ENCODE measurements at places on chromosomes 16 and 17. TPM values are rescaled to one million over a fixed set of nuclear protein-coding genes. Genes with fewer than 3 reads are reported as not detected.
A peak's percentile ranks its signal among the peaks of the same experiment; 100 is the strongest.

DNA sequence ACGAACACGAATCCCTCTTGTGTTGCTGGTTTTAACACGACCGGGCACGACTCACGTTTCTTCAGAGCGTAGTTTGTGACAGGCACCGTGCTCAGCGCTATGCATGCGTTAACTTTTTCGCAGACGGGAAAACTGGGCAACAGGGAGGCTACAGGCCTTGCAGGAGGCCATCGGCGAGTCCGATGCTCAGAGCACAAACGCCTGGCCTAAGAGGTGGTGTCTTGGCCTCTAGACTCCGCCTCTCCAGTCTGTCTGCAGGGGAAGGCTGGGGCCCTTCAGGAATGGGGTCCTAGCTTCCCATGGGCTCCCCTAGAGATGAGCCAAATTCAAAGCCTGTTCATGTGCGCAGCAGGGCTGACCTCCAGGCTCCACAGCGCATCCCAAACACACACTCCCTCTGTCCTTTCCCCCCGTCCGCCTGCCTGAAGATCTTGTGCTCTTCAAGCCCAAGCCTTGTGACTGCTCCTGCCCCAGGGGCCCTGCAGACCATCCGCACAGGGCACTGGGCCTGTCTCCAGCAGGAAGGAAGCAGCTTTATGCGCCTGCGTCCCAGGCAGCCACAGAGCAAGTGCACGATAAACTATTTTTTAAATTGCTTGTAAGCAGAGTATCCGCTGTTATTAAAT lies 3.1 kb downstream of the CLCN7 start:
- no peak for DNase-seq

GRCh38 chr16:57023541-57024249 lies 34.3 kb downstream of the NLRC5 start:
- no peak for DNase-seq

DNA sequence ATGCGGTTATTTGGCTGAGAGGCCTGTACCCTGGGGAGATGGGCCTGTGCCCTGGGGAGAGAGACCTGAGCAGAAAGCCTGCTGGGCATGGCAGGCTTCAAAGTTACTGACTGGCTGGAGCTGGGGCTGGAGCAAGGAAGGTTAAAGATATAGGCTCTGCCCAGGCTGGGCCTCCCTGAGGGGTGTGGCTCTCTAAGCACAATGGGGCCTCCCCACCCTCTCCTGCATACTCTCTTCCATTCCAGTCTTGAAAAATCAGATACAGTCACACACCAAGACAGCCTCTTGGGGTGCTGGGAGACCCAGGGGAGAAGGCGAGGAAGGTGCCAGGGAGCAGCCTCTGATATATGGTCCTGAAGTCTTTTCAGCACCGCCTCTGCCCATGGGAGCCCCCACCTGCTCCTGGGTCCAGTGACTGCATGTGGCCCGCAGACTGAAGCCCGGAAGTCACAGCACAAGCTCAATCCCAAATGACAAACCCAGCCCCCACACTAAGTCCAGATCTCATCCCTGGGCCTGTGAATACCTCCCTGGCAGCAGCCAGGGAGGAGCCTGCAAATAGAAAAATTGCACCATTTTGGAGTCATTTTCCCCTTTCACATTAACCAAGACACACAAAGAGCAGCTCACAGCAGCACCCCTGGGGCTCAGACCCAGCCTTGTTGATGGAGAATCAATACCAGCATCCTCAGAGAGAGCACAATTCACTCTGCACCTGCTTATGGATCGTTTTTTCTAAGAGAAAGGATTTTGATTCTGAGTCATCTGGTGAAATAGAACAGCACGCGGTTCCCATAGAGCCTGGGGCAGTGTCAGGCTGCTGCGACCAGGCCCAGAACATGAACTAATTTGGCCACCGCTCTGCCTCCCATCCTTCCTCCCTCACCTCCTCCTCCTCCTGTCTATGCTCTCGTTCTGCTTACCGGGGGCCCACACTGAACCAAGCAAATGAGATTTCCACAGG lies 25.6 kb upstream of the CACNG1 start:
- DNase-seq: no peak

Gene PSMB10
- 66.1 TPM for total RNA-seq

- DNase-seq: no peak
Measured at GRCh38 chr16:17474572-17474971, 3.8 kb upstream of the XYLT1 start.

Gene SLC38A8
- not detected for total RNA-seq

- DNase-seq: no peak
Measured at GRCh38 chr17:60864708-60865005, 187.0 kb downstream of the BCAS3 start.

DNA sequence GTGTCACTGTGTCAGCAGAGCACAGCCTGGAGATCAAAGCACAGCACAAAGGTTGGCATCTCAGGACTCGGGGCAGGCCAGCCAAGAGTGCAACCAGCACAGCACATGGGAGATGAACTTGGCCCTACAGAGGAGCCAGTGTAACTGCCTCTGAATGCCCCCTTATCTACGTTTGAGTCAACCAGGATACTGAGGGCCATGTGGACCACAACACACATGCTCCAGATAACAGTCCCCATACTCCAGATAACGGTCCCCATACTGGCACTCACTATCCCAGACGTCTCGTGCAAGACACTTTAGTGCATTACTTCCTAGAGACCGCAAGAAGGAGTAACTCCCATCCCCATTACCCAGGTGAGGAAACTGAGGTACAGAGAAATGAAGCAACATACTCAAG lies 88.2 kb downstream of the XYLT1 start:
- no peak for DNase-seq

Gene P2RX1
- total RNA-seq: 5.1 TPM

DNA sequence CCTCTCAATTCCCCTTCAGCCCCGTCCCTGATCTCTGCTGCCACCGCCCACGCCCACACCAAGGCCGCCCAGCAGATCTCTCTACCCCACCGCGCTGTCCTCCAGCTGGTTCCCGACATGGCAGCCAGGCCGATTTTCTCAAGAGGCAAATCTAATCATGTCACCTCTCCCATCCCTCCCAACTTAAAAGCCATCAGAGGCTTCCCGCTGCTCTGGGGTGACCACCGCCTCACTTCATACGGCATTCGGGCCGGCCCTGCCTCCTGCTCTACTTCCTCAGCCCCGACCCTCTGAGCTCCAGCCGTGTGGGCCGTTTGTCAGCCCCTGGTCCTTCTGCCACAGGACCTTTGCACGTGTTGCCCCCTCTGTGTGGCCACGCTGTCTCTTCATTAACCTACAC lies 63.2 kb downstream of the RPH3AL start:
- peak; percentile 29 for DNase-seq
